Stimulated activated CD4-positive, alpha-beta T cell treated with anti-CD3 and anti-CD28 coated beads, Interleukin-15, amount 100 ng/mL, for 1 hour (primary cell): ENCODE measurements at places on chromosomes 6 and 20.

- no peak for DNase-seq
These were observed 6.6 kb downstream of the SLC52A3 start for GRCh38 chr20:761418-762381.

GRCh38 chr20:48653706-48654051 lies 174.1 kb downstream of the PREX1 start:
- no peak for DNase-seq

- DNase-seq, result no peak
These were observed 4.0 kb downstream of the ZBTB2 start for GRCh38 chr6:151387175-151387970.

DNA sequence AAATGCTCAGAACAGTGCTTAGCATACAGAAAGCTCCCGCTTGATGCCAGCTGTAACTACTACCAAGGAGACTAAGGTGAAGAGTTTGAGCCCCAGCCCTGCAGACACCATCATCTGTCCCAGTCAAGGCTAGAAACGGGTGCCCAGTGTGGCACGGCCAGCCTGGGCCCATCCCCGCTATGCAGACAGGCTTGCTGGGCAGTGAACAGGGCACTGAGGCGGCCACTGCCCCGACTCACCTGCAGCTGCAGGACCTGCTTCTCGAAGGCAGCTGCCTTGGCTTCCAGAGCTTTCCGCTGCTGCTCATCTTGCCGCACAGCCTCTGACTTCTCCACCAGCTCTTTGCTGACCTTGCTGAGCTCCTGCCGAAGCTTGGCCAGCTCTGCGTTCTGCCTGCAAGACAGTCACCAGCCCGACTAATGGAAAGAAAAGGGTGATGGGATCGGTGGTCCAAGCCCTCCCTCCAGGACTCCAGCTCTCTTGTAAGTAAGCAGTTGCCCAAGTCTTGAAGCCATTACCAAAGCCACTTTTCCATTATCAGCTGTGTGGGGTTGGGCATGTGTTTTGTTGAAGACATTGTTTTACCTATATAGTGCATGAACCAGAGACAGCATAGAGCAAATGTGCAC lies 48.7 kb downstream of the RRBP1 start:
- no peak for DNase-seq

DNA sequence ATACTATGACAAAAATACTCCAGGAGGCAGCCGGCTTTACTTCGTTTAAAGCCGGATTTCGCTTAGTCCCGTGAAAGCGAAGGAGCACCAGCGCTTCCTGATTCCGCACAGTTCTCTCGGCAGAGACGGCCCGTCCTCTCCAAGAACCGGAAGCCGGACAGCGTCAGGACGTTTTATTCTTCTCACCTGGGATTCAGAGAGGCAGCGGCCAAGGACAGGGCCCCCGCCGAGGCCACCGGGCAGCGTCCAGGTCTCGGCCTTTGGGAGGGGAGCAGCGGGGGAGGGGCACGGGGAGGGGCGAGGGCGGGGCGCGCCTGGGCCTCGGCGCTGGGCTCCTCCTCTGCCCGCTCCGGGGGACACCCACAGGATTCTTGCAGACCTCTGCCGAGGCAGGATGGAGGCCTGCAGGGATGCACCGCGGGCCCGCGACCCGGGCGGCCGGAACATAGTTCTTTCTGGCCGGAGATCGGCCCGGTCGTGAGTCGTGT lies 2.8 kb upstream of the DIDO1 start:
- no peak for DNase-seq

DNA sequence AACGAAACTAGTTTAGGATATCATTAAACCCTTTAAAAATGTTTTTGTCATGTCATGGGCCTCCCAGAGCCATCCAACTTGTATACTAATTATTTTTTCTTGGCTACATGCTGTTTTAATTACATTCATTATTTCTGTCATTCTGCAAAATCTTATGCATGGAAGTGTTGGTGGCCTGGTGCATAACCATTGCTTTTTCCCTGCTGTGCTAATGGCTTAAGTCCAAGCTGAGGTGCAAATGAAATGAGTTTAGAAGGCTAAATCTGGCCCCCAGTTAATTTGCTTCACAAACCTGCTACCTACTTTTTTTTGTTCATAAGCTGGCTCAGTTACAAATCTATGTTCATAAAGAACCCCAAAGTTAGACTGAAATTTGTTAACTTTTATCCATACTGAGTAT lies 1249.9 kb downstream of the EPHA7 start:
- no peak for DNase-seq

DNA sequence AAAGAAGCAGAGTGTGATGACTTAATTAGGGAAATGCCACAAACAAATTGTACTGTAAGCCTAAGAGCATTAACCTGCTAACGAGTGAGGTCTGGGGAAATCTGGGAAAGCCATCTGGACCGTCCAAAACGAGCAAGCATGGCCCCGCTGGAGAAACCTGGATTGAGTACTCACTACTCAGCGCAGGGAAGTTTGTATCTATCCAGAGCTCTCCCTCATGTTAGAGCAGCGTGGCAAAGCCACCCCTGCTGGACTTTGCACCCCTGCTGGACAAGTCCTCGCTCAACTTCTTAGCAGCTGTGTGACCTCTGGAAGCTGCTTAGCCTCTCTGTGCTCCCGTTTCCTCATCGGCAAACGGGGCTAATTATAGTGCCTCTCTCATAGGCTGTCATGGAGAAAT lies 37.3 kb downstream of the PSMG4 start:
- no peak for DNase-seq

DNA sequence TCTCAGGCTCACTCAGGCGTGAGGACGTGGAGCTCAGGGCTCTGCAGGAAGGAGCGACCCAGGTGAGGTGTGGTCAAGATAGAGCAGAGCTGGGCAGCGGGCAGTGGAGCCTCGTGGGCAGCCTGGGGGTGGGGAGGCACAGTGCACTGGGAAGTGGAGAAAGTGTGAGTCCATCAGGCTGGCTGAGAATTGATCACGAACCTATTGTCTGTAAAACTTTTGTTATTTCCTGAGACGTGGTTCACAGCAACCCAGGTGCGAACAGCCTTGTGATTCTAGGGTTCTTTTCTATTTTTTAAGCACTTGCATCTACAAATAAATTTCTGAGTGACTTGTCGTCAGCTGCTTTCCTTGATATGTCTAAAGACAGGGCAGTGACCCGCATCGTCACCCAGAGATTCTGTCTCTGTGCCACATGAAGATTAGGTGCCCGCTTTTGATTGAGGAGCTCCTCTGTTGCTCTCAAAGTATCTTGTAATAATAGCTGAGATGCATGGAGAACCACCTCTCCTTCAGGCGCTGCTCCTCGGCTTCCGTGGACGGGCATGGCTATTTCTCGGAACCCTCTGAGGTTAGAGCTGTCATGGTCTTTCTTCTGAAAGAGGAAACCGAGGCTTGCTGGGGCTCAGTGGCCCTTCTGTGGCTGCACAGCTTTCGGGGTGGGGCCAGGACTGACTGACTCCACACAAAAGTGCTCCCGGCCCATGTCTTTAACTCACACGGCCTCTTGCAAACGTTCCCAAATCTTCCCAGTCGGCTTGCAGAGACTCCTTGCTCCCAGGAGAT lies 662 bp upstream of the CCR6 start:
- DNase-seq, result no peak

GRCh38 chr20:51596668-51597388 lies 54.3 kb upstream of the NFATC2 start:
- no peak for DNase-seq

DNA sequence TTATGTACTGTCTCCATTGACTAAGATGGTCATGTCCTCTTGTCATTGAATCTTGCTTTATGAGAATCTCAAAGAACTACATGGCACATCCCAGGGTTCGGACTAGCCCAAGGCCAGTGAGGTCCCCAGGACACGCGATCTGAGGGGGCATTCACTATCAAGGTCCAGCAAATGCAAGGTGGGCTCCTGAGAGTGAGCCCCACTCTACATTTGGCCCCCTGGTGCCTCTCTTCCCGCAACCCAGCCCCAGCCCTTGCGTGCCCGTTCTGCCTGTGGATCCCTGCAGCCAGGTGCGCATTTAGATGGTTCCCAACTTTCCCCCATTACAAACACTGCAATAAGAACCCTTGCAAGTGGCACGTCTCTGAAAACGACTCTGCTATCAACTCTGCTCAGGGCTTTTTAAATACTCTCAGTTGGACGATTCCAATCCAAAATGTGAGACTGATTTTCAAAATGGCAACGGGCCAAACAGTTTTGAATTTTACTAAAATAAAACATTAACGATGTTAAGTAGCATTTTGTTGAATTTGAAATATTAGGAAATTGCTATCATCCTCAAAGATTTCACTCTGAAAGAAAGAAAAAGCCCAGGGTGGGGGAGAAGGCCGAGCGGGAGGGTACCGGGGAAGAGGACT lies 59.6 kb downstream of the NFATC2 start:
- no peak for DNase-seq

DNA sequence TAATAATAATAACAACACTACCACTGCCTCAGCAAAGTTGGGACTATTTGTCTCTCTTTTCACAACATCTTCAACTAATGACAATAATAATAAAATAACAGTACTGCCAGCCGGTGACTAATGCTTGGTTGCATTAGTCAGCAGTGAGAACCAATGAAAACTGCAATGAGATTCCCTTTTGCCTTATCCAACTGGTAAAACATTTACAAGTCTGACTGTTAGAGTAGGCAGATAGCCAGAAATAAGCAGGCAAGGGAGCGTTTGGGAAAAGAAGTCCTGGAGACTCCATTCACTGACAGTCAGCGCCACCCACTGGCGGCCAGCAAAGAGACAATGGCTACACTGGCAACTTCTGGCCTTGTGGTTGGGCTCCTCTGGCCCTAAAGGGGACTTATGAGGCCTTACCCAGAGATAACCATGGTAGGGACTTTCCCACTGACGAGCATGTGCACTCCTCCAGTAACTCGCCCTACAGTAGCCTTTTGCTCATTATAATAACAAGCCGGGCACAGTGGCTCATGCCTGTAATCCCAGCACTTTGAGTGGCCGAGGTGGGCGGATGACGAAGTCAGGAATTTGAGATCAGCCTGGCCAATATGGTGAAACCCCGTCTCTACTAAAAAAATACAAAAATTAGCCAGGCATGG lies 3.4 kb upstream of the NSFL1C start:
- DNase-seq, result no peak

GRCh38 chr20:23147964-23148730 lies 62.0 kb upstream of the CD93 start:
- no peak for DNase-seq
